Smooth muscle cell of the pulmonary artery (primary cell): ENCODE measurements at places on chromosomes 5 and 9. TPM values are rescaled to one million over a fixed set of nuclear protein-coding genes. Genes with fewer than 3 reads are reported as not detected.

Gene GABBR2
- total RNA-seq = 0.46 TPM in 1 of 2 replicates, not detected in the other

Gene DHX29
- 32.1 and 38.8 TPM in 2 replicates for total RNA-seq

Gene ELOVL7
- total RNA-seq = 0.07 TPM in 1 of 2 replicates, not detected in the other

Gene C9orf153
- total RNA-seq = 0.98 and 0.99 TPM in 2 replicates

Gene PRDM9
- total RNA-seq = not detected in 2 replicates

Gene HTR4
- total RNA-seq = 0.07 and 3.3 TPM in 2 replicates

Gene ZBED3
- total RNA-seq = 0.52 and 2.3 TPM in 2 replicates

Gene BARX1
- 0.13 TPM in 2 replicates for total RNA-seq

Gene OR2K2
- not detected in 2 replicates for total RNA-seq

Gene ELAVL2
- not detected in 2 replicates for total RNA-seq

Gene ARID3C
- total RNA-seq = 0.13 and 0.36 TPM in 2 replicates

Gene LCN9
- not detected in 2 replicates for total RNA-seq

Gene RRAGA
- 56.3 and 82.4 TPM in 2 replicates for total RNA-seq

Gene RPS23
- total RNA-seq = 1,788 and 2,435 TPM in 2 replicates

Gene ZDHHC11
- total RNA-seq = 2.9 and 10.4 TPM in 2 replicates
